Endothelial cell (in vitro differentiated cells): ENCODE measurements at places on chromosomes 6 and 20.
A peak's percentile ranks its signal among the peaks of the same experiment; 100 is the strongest.

DNA sequence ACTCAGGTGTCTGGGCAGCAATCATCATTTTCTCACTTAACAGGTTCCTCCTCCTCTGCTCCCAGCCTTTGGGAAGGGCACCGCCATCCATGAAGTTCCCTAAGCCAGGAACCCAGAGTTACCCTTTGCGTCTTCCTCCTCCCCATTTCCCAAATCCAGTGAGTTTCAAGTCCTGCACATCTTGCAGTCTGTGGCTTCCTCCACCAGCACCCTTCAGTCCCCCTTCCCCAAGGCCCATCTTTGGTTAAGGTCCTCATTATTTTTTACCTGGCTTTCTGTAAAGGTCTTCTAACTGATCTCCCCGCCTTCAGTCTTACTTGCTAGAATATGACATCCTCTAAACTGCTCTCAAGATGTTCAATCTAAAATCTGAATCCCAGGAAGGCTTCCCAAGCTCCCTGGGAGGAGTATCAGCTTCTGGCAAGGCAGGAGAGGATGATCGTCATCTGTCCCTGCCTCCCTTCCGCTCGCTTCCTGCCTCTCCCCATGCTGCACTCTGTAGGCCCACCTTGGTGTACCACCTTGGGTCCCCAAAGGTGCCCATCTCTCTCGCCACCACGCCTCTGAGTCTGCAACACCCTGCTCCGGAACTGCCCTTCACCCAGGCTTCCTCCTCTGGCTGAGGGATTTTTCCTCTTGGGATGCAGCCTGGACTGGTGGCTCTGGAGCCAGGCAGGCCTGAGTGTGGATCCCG, 11.4 kb upstream of the DUSP22 start:
- DNase-seq, result no peak

DNA sequence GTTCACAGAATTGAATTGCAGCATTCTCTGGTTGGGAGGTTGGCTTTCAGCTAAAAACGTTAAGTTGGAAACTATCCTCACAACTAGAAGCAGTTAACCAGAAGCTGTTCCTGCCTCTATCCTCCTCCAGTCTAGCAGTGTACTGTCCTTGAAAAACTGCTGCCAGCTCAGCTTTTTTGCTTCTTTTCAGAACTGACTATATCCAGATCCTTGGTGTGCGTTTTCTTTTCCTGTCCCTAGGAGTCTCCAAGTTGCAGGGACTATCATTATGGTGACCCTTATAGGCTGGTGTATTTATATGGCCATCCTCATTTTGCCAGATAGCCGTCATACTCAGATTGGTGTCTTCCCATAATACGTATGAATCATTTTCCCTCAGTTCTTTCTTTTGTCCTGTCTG, 5.5 kb downstream of the ITCH start:
- DNase-seq, result no peak

GRCh38 chr6:158290659-158291058, 21.6 kb upstream of the TULP4 start:
- DNase-seq, result no peak

- DNase-seq, result peak; percentile 63
Measured at GRCh38 chr6:26286168-26286877, 78.7 kb upstream of the BTN3A2 start.

DNA sequence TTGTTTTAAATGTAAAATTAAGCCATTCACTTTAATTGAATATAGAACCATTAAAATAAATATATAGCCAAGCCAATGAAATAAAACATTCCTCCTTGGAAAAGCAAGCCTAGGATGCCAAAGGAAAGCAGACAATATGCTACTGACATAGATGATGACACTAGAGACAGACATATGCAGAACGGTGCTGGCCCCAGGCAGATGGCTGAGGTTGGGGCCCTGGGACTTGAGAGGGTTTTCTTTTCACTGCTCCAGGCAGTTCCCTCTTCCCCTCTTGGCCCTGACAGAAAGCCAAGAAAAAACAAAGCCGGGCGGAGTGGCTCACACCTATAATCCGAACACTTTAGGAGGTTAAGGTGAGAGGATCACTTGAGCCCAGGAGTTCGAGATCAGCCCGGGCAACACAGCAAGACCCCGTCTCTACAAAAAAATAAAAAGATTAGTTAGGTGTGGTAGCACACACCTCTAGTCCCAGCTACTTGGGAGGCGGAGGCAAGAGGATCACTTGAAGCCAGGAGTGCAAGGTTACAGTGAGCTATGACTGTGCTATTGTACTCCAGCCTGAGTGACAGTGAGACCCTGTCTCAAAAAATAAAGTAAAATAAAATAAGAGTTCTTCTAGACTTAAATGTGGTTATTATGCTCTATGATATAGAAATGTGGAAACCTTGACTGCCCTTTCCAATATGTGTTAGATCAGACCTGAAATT, 31.2 kb downstream of the FASTKD5 start:
- DNase-seq, result no peak

DNA sequence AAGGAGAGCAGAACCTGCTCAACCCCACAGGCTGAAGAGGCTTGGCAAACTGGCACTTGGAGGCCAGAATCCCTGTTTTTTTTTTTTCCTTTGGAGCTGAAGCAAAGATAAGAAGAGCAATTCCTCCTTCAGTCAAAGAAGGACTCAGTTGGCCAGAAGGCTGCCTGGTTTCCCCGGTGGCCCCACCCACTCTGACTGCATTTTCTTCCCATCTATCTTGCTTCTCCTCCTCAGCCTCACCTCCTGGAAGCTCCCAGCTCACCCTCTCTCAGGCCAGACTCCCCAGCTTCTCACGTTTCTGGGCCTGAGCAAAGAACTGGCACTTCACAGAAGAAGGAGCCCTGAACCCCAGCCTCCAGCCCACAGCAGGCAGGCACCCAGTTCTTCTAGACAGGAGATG, 2.4 kb downstream of the LRFN2 start:
- DNase-seq, result no peak

DNA sequence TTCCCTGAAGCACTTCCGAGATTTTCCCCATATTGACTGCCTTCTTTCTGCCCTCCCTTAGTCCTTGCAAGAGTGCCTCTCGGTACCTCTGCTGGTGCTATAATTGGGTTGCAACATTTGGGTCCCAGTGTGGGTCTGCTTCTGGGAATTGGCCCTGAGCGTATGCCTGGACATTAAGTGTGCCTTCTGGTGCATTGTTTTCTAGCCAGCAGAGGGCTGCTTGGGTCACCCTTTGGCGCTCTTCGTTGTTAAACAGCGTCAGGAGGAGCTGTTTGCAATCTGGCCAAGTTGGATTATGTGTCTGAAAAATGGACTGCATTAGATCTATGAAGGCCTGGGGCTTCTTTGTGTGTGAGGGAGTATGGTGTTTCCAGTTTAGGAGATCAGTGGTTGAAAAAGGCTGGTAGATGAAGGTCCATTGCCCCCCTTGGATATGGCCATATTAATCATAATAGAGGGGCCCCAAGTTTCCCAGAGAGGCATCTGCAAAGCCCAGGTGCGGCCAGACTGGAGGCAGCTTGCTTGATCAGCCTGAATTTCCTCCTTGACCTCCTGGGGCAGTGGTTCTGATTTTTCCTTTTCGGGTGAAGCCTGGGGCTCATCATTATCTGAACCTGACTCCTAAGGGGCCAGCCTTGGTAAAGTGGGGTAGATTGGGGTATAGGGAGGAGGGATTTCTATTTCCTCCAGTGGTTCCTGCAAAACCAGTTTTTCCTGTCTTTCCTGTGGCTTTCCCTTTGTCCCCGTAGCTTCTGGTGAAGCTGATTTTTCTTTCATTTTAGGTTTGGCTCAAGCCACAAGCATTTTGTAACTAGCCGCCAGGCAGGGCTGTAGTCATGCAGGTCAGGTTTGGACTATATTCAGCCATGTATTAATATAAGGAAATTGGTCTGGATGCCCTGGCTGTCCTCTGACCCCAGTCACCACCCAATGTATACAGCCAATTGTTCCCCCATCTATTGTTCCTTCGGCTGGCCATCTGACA, 85.4 kb upstream of the GPR6 start:
- no peak for DNase-seq

DNA sequence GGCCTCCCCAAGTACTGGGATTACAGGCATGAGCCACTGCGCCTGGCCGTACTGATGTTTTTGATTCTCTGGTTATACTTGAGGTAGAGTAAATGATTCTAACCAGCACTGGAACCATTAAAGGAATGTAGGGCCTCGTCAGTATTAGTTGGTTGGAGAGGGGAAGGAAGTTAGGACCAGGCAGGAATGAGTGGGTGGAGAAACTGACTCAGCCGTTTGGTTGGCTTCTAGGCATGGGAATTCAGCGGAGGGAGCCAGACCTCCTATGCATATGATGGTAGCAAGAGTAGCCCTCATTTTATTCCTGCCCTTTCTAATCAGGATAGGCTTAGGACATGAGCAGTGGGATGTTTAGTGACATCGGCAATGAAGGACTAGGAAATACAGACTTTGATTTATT, 19.0 kb upstream of the SERINC3 start:
- DNase-seq, result no peak

DNA sequence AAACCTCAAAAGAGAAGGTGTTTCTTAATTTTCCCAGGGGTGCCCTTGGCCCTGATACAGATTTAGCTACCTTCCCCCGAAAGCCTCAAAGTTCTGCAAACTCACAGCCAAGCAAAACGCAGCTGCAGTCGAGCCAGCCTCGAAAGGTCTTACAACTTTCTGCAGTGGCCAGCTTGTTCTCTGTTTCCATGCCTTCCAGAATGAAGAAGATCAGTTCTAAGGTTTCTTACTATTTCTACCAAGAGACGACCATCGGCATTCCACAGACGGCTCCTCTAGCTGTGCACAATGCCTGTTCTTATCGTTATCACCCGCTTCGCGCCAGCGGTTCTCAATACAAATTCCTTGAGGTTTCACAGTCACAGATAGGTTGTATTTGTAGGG, 28.5 kb upstream of the CCR6 start:
- DNase-seq, result no peak

DNA sequence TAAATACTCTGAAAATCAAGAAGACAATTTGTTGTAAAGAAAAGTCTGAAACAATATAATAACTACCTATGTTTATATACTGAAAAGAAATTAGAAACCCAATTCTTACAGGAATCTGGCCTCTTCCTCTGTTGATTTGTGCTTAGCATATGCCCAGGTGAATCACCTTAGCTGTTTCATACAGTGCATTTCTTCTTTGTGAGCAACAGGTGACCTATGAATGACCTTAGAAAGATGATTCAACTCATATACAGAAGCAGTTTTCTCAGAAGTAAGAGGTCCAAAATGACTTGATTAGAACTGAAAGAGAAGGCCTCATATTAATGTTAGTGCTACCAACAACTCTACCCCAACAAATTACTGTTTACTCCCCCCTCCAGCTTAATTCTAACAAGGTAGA, 419.5 kb upstream of the ID4 start:
- DNase-seq, result no peak

- peak; percentile 8 for DNase-seq
Measured at GRCh38 chr6:68226460-68226859, 408.6 kb upstream of the ADGRB3 start.

- DNase-seq, result no peak
Measured at GRCh38 chr6:90714319-90714718, 127.4 kb upstream of the MAP3K7 start.

DNA sequence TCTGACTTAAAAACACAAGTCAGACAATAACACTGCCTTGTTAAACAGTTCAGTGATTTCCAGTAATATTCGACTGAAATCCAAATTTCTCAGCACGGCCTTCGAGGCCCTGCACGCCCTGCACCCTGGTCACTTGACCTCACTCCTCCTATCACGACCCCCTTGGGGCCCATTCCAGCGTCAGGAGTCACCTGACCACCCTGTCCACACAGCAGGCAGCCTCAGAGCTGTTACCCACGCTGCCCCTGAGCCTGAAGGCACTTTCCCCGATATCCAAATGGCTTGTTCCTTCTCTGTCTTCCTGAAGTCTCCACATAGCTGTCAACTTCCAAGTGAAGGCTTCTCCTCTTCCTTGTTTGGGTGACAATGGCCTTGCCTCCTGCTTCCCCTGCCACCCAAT, 33.1 kb upstream of the SMOC2 start:
- no peak for DNase-seq

DNA sequence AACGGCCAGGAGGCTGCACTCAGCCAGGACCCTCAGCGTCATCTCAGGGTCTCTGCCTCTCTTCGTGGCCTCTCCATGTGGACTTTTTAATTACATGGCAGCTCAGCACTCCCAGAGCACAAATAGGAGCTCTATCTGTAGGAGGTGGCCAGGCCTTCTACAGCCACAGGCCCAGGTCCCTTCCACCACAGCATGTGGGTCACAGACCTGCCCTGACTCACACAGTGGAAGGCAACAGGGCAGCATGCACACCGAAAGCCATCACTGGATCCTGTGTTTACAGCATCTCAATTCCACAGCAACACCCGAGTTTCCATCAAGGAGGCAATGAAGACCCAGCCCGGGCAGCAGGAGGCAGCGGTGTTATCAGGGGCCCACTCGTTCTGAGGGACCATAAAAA, 65.8 kb upstream of the CD93 start:
- no peak for DNase-seq

DNA sequence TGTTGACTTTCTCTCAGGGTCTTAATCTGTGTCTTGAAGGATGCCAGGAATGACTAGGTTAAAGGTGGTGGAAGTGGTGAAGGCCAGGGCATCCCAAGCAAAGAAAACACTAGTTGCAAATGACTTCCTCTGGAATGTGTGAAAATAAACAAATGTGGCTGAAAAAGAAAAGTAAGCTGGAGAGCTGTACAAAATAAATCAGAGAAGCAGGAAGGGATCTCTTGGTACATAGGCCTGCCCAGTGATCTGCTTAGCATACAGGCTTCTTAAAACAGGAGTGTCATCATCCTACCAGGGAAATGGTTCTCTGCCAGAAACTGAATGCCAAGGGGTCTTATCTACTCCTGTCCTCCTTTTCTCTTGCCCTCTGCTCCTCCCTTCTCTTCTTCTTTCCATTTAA, 1616.0 kb downstream of the KHDRBS2 start:
- no peak for DNase-seq

GRCh38 chr6:148342350-148343046, at the start of gene SASH1:
Gene SASH1 (plus strand): TSS chr6:148342838. CDS start chr6:148343068, 230 bp downstream.
- peak; percentile 64 for DNase-seq

GRCh38 chr6:116405652-116406356, 35.1 kb downstream of the DSE start:
- no peak for DNase-seq

DNA sequence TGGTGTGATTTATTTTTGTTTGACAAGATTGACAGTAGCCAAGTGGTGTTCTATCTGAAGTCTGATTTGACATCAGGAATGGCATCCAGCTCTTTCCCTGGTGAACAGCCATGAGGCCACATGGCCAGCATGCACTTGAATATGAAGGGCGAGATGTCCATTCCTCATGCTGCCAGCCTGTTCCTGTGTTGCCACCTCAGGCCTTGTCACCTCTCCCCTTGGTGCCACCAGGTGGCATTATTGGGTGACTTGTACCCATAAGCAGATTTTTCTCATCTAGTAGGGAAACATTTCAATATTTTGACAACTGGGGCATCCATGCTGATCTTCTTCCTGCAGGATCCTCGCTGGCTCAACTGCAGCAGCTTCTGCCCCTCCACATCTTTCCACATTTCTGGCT, 199.1 kb downstream of the ERMARD start:
- DNase-seq, result no peak

- DNase-seq, result no peak
Measured at GRCh38 chr6:131231891-131232290, 96.6 kb downstream of the AKAP7 start.

DNA sequence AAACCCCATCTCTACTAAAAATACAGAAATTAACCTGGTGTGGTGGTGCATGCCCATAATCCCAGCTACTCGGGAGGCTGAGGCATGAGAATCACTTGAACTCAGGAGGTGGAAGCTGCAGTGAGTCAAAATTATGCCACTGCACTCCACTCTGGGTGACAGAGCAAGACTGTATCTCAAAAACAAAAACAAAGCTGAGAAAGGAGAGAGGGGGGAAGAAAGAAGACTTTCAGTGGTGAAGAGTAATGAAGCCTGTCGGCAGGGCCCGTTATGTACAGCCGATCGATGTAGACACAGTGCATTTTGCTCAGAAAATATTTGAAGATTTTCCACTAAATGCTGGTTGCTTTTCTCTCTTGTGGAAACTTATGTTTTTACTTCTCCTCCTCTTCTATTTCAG, 13.8 kb downstream of the VAPB start:
- DNase-seq, result no peak
